Right forelimb (tissue), 1 donor: ENCODE measurements at places on chromosomes 2 and 18.
A peak's percentile ranks its signal among the peaks of the same experiment; 100 is the strongest.

GRCh38 chr2:197515315-197515738, 539 bp upstream of the MOB4 start:
- DNase-seq, result no peak

DNA sequence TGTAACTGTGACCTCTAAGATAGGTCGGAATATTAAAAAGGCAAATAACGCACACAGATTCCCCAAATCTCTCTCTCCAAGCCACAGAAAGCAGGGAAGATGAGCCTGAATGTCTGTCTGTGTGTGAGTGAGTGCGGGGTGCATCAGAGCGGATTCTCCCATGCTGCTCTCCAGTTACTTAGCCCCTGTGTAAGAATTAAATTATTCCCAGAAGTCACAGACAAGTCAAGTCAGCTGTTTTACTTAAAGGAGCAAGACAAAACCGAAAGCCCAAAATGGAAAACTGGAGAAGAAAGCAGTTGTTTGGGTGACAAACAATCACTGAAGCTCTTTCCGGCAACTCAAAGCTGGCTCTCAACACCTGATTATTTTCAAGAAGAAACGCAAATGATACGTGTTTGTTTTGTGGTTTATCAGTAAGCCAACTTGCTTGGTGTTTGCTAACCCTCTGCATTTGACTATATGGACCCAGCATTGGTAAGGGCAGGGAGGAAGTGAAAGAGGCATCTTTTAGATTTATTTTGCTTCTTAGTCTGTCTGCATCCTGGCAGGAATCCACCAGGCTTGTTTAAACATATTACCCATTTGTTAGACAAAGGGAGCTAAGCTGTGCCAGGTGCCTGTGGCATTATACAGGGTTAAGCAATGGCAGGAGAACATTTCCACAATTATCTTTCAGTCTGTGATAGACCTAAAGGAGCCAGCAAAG, 121.5 kb upstream of the CREB1 start:
- DNase-seq, result no peak

DNA sequence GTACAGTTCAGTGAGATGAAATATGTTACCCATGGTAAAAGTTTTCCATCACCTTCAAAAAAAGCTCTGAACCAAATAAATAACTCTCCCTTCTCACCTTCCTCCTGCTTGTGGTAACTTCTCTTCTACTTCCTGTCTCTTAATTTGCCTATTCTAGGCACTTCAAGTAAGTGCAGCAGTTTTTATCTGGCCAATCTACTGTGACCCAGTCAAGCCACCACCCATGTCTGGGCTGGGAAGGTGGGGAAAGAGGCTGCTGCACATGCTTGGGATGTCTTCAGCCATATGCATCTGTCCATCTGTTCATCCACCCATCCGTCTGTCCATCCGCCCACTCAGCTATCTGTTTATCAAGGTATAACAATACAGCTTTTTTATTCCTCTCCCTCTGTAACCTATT, 31.6 kb downstream of the ZNF532 start:
- no peak for DNase-seq

DNA sequence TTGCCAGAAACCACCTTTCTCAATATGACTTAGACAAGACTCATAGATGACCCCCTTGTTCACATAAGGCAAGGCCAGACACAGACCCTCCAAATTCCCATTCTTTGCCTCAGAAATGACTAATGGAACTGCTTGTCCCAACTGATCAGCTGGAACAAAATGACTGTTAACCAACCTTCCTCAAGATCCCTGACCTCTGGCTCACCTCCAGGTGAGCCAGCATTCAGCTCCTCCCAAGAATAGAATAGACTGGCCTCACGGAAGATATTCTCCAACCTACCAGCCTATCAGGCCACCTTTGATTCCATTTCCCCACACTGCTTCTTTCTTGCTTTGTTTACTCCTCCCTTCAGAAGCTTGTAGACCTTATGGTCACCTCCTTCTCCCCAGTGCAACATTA, 195.7 kb upstream of the VWC2L start:
- no peak for DNase-seq

DNA sequence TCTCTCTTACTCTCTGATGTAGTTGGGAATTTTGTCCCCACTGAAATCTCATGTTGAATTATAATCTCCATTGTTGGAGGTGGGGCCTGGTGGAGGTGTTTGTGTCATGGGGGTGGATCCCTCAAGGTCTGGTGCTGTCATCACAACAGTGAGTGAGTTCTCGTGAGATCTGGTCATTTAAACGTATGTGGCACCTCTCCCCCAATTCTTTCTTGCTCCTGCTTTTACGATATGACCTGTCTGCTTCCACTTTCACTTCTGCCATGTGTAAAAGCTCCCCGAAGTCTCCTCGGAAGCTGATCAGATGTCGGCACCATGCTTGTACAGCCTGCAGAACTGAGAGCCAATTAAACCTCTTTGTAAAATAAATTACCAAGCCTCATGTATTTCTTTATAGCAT, 337.8 kb upstream of the CDH2 start:
- DNase-seq, result no peak

DNA sequence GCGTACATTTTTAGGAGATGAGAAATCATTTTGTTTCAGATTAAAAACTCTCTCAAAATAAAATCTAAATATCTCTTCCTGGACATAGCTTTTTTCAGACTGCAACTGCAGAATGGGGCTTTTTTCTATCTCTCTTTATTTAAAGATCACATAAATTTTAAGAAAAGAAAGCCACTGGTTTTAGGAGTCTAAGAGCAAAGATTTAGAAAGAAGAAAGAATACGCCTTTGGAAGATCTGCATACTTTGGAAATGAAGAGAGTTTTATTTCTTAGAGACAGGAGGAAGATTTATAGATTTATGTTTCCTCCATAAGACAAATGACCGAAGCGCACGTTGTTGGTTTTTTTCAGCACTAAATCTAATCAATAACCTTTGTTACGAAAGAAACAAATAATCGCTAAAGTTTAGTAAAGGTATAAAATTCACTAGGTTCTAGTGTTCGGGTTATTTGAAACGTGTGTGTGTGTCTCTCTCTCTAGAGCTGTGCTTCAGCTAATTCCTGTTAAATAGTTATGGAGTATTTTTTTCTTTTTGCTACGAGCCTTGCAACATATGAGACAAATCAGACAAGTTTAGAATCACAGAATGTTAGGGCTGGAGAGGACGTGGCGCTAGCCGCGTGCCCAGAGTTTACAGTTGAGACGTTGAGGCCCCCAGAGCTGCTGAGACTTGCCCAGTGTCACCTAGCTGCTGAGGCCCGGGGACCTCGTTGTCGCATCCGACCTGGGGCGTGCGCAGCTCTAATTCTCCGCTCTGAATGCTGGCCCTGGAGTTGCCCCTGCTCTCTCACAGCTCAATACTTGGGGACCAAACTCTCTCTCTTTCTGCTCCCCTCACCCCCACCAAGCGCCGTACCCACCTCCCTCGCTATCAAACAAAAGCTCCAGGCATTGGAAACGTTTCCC, 69.9 kb downstream of the CTAGE1 start:
- DNase-seq, result no peak

DNA sequence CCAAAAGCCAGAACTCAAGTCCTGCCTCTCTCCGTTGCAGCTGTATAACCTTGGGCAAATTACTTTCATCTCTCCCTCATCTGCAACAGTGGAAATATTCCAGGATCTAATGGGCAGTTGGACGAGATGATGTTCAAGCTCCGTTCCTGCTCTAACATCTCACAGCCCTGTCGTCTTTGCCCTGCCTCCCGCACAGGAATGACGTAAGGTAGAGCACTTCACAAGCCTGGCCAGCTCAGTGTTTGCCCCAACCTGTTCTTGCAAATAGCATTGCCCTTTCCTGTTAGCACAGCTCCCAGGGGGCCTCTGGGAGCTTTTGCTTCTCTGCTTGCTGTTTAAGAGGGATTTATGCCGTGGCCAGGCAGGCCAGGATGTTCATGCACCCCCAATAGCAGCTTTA, 107.9 kb downstream of the KLHL29 start:
- DNase-seq, result no peak

GRCh38 chr2:231713730-231714638, 5.7 kb downstream of the PTMA start:
- DNase-seq, result peak; percentile 90

- DNase-seq, result no peak
Observed at GRCh38 chr2:233079953-233080835, 20.1 kb downstream of the INPP5D start.

DNA sequence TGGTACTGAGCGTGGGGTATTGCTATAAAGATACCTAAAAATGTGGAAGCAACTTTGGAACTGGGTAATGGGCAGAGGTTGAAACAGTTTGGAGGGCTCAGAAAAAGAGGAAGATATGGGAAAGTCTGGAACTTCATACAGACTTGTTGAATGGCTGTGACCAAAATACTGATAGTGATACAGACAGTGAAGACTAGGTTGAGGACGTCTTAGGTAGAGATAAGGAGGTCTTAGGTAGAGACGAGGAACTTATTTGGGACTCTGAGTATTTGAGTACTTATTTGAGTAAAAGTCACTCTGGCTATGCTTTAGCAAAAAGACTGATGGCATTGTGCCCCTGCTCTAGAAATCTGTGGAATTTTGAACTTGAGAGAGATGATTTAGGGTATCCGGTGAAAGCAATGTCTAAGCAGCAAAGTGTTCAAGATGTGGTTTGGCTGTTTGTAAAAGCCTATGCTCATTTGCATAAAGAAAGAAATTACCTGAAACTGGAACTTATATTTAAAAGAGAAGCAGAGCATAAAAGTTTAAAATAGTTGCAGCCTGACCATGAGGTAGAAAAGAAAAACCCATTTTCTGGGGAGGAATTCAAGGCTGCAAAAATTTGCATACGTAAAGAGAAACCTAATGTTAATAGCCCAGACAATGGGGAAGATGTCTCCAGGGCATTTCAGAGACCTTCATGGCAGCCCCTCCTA, 219.6 kb downstream of the PDE1A start:
- no peak for DNase-seq

GRCh38 chr2:131043199-131044074, 49.8 kb downstream of the FAM168B start:
- peak; percentile 34 for DNase-seq

DNA sequence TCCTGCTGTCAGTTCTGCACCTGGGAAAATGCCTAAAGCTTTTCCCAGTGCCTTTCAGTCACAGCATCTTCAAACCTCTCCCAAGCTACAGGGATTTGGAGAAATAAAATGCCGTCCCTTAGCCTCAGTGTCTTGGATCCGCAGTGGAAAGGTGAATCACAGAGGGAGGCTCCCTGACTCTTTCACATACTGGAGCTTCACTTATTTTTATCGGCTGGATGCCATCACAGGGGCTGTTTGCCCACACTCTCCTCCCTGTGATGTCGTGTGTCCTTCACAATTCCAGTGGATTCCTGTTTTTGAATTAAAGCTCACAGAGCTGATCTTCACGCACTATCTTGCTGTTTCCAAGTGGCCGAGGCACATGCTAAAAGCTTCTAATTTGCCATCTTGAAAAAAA, 1303.1 kb upstream of the DDX18 start:
- no peak for DNase-seq
